HS-5 (cell line): ENCODE measurements at places on chromosomes 13 and 19.

DNA sequence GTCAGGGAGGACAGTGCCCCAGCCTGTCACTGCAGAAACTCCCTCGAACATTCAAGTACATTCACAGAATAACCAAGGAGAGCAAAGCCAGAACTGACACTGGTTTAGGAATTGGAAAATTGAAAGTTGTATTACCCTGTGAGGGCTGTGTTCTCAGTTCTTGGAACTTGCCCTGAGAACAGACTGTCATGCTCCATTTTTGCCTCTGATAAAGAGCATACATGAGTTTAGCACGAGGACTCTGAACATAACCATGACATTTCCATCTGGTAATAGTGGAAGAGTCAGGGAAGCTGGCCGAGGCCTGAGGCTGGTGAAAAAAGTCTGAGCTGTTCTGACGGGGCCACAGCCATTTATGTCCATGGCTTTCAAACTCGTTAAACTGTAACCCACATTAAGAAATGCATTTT, 15.2 kb upstream of the SLC25A30 start:
- no peak for DNase-seq

DNA sequence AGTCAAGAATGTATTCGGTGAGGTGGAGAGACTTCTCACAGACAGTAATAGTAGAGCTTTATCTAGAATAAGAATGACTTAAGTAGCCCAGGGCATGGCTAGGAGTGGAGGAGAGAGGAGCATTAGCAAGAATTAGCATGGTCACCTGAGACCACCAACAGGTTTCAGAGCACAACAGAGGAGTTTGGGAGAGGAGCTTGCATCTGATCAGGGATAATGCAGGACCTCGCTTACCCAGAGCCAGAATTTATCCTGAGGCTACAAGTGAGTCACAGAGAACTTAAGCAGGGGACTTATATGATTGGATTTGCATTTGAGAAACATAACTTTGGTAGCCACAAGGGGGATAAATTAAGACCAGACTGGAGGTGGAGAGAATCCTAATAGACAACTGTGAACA, 102.1 kb upstream of the FNDC3A start:
- no peak for DNase-seq

- no peak for DNase-seq
These were observed 140.9 kb downstream of the TBC1D4 start for GRCh38 chr13:75341028-75341427.

GRCh38 chr13:24892829-24893228, 128.9 kb downstream of the RNF17 start:
- DNase-seq: no peak

- DNase-seq: no peak
These were observed 78.2 kb downstream of the SHISA2 start for GRCh38 chr13:25973576-25973975.

DNA sequence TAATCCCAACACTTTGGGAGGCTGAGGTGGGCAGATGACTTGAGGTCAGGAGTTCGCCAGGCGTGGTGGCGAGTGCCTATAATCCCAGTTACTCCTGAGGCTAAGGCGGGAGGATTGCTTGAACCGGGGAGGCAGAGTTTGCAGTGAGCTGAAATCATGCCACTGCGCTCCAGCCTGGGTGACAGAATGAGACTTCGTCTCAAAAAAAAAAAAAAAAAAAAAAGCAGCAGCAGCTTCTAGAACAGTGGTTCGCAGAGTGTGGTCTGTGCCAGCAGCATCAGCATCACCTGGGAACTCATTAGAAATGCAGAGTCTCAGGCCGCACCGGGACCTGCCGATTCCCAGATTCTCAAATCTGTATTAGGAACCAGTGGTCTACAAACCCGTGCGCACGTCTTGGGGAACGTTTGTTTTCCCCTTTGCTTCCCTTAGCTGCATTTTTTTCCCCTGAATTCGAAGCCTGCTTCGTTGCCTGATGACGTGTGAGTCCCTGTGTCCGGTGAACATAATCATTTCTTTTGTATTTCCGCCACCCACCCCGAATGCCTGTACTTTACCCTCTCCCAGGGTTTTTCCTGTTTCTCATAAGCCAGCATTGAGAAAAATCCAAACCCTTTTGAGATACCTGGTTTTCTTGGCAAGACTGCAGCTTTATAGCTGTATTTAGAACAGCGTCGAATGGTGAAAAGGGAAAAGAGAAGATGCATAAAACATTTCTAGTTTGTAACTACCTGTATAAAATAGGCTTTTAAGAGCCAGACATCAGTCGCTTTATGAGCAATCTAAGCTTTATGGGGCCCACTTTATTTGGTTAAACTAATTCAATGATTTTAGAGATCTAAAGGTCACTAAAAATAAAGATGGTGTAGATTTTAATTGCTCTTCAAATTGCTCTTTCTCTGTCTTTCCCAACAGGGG, 49.8 kb downstream of the BICRA start:
- DNase-seq: no peak

- no peak for DNase-seq
These were observed 1550.5 kb downstream of the SLITRK5 start for GRCh38 chr13:89221557-89222158.

DNA sequence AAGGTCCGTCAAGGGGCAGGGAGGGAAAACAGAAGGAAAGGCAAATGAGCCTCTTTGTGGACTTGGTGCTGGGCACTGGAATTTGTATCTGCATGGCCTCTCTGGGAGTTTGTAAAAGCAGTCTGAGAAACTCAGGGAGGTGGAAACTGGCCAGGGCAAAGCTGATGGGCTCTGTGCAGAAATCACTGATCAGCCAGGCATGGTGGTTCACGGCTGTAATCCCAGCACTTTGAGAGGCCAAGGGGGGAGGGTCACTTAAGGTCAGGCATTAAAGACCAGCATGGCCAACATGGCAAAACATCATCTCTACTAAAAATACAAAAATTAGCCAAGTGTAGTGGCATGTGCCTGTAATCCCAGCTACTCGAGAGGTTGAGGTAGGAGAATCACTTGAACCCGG, 369.9 kb upstream of the ZNF507 start:
- DNase-seq: no peak

- no peak for DNase-seq
These were observed 26.0 kb downstream of the NAXD start for GRCh38 chr13:110641055-110642015.

- no peak for DNase-seq
These were observed 1.6 kb downstream of the P2RY11 start for GRCh38 chr19:10112895-10113591.

- no peak for DNase-seq
These were observed 550 bp downstream of the CERS4 start for GRCh38 chr19:8209462-8210378.

- DNase-seq: no peak
These were observed 10.7 kb downstream of the IL17D start for GRCh38 chr13:20714161-20714560.

DNA sequence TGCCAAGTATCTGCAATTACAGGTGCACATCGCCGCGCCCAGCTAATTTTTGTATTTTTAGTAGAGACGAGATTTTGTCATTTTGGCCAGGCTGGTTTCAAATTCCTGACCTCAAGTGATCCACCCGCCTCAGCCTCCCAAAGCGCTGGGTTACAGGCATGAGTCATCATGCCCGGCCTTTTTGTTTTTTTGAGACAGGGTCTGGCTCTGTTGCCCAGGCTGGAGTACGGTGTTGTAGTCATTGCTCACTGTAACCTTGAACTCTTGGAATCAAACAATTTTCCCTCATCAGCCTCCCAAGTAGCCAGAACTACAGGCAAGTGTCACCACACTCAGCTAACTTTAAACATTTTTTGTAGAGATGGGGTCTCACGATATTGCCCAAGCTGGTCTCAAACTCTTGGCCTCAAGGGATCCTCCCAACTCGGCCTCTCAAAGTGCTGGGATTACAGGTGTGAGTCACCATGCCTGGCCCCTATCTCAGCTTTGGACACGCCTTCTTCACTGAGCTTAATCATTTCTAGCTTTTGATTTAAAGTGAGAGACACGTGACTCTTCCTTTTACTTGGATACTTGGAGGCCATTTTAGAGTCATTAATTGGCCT, 4.0 kb upstream of the IRGC start:
- no peak for DNase-seq

DNA sequence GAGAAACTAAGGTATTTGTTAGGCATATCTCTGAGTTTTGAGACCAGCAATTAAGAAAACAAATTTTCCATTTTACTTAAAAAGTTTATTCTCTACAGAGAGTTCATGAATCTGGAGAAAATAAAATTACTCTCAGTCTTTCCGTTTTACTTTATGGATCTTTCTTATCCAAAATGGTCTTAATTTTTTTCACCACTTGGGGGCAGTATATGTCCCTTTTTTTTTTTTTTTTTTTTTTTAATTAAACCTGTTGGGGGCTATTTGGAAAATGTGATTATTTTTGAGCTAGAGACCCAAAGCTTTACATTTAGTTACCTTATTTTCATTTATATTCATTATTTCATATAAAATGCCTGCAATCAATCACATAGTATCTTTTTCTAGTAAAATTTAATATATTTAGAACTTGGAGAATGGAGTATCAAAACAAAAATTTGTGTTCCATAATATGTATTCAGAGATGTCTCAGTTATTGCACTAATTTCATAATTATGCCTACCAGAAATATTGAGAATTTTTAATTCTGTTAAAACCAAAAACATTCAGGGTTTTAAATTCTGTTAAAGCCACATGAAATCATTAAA, 27.1 kb downstream of the PIBF1 start:
- DNase-seq: no peak

DNA sequence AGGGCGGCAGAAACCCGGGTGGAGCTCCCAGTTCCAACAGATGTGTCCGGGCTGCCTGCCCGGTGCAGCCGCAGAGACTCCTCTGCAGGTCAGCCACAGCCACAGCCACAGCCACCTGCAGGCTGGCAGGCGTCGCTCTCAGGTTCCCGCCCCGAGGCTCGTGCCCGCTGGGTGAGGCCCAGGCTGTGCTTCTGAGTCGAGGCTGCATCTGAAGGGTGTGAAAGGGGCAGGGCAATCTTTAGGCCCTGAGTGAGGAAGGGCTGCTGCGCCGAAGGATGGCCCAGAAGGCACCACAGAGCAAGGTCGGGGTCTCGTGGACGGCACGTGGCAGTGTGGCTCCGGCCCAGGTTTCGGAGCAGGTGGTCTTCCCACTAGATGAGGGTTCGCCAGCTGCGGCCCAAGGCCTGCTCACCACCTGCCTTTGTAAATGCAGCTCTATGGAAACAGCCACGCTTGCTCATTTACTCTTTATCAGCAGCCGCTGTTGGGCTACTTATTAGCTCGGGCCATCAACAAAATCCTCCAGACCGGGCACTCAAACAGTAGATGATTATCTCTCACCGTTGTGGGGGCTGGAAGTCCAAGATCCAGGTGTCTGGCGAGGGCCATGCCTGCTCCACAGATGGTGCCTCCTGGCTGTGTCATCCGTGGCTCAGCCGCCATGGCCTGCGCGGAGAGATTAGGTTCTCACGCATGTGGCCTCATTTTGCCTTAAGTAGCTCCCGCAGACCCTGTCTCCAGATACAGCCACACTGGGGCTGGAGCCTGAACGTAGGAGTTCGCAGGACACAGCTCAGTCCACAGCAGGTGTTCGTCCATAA, 40.3 kb upstream of the TFDP1 start:
- no peak for DNase-seq

GRCh38 chr19:18795540-18795939, 4.4 kb upstream of the COMP start:
- no peak for DNase-seq

DNA sequence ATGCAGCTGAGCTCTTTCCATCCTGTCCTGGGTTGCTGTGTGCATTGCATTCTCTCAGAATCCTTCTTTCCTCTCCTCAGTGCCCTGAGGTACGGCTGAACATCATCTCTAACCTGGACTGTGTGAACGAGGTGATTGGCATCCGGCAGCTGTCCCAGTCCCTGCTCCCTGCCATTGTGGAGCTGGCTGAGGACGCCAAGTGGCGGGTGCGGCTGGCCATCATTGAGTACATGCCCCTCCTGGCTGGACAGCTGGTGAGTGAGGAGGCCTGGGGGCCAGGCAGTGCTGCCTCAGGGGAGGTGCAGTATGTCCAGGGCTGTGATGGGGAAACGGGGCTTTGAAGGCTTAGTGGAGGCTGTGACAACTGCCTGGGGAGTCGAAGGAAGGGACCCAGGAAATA, 29.8 kb downstream of the PPP2R1A start:
- no peak for DNase-seq

DNA sequence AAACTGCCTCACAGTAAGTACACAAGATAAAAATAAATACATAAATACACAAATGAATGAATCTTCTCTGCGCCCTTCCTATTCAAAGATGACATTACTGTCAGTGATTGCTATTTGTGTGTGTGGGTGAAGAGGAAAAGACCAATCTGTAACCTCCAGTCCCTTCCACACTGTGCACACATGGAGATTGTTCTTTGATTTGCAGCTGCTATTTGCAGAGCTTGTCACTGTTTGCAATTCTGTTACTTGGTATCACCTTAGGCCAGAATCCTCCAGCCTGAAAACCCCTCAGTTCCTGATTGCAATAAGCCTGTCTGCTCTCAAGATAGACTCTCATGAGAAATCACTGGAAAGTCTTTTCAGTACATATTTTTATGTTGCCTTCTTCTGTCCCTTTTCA, 1314.9 kb downstream of the PCDH9 start:
- DNase-seq: no peak

- DNase-seq: peak; percentile 29
These were observed 1.1 kb downstream of the PIP5K1C start for GRCh38 chr19:3698974-3699740.

DNA sequence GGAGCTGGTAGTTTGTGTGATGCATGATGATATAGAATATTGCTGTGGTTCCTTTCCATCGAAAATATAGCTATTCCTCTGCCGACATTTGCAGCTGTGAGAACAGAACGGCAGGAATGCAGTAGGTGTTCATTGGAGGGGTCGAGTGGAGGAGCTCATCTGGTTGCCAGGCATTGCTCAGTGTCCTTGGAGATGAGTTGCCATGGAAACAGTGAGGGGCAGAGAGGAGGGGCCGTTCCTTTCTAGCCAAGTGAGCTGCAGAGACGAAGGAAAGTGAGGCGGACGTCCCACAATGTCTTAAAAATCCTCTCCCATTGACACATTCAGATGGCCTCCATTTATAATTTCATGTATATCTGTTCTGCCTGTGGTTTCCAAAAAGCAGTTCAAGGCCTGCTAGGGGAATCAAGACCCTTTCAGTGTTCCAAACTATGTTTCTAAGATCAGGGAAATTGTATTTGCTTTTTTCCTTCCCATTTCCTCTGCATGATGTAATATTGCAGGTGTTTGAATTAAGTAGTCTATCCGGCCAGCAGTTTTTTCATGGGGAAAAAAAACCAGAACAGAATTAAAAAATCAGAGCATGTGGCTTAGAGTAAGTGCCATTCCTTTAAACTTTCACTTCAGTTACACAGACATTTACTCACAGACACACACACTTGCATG, 41.2 kb upstream of the ZNF835 start:
- no peak for DNase-seq

GRCh38 chr13:108924134-108924533, 294.7 kb downstream of the MYO16 start:
- no peak for DNase-seq

GRCh38 chr19:7502552-7502951, 13.4 kb upstream of the ZNF358 start:
- DNase-seq: no peak

- no peak for DNase-seq
These were observed 10.3 kb upstream of the POSTN start for GRCh38 chr13:37608750-37609339.

GRCh38 chr13:49110913-49111170, 109.3 kb upstream of the MLNR start:
- no peak for DNase-seq
